Activated CD4-positive, alpha-beta T cell treated with anti-CD3 and anti-CD28 coated beads, Interleukin-2, amount 50 U/mL, for 24 hours (primary cell): ENCODE measurements at places on chromosomes 12 and 14.

DNA sequence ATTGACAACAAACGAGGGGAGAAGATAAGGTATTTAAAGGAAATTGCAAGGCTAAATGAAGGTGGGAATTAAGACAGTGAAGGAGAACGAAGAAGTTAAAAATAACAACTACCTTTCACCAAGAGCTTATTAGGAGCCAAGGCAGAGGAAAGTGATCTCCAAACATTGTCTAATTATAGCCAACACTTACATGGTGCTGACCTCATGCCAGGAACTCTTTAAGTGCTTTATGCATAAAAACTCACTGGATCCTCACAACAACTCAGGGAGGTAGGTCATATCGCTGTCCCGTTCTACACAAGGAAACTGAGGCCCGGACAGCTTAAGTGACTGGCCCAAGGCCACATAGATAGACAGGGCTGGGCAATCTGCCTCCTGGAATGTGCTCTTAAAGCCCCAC, 19.5 kb downstream of the TAMALIN start:
- DNase-seq = no peak

DNA sequence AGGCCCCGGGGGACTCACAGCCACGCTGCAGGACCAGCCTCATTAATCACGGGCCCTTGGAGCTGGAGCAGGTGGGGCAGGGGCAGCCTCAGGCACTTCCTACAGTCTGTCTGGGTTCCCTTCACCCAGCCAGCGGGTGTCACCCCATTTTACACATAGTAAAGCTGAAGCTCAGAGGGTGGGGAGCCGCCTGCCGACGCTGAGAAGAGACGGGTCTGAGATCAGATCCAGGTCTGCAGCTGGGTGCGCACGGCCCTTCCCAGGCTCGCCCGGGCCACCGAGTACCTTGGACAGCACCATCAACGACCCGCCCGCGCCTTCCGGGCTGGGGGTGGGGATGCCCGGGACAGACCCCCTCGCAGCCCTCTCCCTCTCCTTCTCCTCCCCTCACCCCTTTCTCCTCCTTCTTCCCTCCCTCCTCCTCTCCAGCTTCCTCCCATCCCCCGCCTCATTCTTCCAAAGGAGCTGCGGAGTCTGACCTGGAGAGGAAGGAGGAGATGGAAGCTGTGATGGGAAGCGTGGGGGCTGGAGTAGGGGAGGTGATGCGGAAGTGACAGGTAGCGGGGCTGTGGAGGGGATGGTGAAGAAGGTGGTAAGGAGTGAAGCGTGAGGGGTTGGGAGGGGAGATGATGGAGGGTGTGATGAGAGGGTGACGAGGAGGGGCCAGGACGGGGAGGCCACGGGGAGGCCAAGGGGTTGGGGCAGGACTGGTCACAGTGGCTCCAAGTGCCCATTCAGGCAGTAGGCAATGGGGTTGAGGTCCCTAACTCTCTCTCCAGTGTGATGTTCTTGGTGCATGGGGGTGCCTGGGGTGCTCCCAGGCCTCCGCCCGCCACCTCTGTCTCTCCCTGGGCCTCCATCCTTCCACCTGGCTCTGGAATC, 8.8 kb downstream of the DTX1 start:
- no peak for DNase-seq

DNA sequence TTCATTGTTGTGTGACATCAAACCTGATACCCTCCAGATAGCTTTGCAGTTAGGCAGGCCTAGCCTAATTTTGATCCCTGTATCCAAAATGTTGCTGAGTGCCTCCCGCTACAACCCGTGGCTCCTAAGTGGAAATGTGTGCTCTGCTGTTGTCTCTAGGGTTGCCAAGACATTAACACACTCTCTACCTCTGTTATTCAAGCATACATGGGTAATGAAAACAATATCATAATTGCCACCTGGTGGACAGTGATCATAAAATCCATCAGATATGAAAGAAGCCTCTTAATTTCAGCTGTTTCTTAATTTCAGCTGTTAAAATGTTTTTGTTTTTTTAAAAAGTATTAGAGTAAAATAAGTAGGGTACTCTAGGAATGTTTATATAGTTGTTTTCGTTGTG, 93.5 kb downstream of the PLEKHA5 start:
- no peak for DNase-seq

GRCh38 chr14:59303216-59303615, 114.7 kb downstream of the DAAM1 start:
- DNase-seq = no peak

DNA sequence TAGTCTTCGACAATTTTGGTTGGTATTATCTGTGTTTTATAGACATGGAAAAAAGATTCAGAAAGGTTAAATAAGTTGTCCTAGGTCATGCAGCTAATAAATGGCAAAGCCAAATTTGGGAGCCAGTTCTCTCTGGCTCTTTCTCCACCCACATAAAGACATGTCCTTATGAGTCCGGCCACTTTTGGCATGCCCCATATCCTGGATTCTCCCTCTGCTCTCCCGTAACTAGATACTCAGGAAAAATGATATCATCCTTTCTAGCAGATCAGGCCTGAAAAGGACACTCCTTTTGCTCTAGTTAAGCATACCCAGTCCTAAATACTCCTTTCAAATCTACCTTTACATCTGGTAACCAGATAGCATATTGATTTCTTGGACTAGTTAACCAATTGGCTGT, 64.4 kb downstream of the TTLL5 start:
- no peak for DNase-seq

DNA sequence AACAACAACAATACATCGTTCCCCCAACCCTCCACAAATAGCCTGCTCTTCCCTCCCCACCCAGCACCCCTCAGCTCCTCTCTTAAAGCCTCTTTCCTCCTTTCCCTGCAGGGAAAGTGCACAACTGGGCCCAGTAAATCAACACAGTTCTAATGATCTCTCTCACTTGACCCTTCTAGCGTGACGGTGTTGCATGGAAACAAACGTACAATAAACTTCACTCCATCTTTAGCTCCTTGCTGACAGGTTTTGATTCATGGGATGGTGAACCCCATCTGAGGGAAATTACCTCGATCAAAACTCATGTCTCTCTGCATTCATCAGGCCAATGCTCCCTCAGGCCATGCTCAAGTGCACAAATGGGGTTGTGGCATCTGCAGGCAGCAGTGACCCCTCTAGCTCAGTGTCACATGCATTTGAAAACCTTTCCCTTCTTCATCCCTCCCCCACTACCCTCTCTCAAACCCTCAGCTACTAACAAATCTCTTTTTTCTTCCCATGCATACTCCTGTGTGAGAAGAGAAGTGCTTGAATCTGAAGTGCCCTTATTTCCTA, 22.9 kb downstream of the GDF11 start:
- DNase-seq = no peak

DNA sequence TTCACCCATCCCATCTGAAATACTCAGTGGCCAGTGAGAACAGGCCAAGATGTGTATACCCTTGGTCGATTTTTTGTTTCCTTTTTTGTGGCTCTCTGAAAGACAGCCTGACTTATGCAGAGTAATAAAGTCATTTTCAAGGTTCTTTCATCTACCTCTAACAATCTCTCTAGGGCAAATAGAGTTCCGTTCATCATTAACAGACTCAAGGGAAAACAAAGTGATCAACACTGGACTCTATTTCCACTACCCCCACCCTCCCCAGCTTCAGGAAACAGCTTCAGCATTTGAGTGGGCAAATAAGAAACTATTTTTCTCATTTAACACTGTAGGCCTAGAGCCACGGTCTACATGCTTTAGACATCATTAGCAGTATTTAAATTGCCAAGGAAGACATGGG, 15.9 kb downstream of the PRKAB1 start:
- DNase-seq = no peak

DNA sequence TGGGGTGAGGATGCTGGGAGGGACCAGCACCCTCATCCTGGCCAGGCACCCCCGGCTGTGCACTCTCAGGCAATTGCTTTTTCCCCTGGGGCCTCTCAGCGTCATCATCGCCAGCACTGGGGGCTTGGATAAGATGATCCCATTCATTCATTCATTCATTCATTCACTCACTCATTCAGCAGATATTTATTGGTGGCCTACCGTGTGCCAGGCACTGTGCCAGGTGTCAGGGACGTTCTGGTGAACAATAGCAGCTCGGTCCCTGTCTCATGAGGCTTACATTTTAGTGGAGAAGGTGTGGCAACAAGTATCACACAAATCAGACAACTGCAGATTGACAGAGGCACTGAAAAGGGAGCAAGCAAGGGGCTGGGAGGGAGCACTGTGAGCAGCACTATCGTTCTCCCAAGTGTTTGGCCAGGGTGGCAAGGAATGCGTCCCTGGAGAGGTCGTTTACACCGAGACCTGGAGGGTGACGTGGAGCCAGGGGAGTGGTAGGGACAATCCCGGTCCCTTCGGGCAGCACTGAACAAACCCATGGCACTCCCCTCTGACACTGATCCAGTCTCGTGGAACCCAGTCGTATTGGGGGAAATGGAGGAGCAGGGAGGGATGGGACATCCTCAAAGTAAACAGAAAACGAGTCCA, 124.1 kb downstream of the PAPOLA start:
- no peak for DNase-seq

DNA sequence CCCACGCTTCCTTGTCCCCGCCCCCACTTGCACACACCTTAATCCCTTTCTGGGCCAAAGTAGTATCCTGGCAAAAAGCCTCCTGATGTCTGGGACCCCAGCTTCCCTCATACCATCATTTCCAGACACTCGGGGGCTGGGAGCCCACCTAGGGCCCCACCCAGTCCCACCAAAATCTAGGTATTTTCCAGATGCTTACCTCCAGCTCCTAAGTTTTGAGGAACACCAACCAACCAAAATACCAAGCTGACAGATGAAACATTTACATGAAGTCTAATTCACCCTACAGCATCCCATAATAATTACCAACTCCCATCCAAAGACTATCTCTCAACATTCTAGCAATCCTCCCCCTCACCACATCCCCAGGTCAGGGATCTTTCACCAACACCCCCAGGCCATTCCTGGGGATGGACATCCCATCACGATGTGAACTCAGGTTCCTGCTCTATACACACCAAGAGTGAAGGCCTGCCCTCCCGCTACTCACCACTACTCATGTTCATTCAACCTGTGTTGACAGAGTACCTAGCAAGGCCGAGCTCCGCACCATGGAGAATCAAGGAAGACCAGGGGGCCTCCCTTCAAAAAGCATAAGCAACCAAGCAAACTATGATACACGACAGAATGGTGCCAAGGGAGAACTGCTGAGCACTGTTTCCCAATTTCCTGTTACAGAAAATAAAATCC, 1.6 kb upstream of the CHD4 start:
- DNase-seq = no peak

- no peak for DNase-seq
These were observed 82.1 kb downstream of the WSCD2 start for GRCh38 chr12:108211157-108211556.

DNA sequence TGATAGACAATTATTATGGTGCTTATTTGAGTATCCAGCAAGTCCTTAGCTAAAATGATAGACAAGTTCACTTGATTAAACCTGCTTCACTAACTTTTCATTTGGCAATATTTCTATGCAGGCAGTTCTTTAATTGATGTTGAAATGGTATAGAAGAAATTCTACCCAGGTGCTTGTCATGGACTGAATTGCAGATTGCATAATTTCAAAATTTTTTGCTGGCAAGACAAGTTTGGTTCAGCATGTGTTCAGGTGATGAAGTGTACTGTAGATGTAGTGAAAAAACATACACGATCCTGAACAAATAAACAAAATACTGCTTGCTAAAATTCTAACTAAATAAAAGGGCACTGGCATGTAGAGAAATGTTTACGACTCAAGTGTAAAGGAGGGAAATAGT, 189.0 kb downstream of the FOXA1 start:
- DNase-seq = no peak

- DNase-seq = no peak
These were observed 28.5 kb downstream of the TMCC3 start for GRCh38 chr12:94621662-94622359.

GRCh38 chr14:105414456-105415371, 4.9 kb upstream of the MTA1 start:
- peak; percentile 51 for DNase-seq

GRCh38 chr14:36757734-36758601, 96.3 kb downstream of the PAX9 start:
- no peak for DNase-seq

GRCh38 chr12:48201091-48201490, 2.0 kb downstream of the OR10AD1 start:
- DNase-seq = no peak

- DNase-seq = no peak
These were observed 2.8 kb downstream of the CRADD start for GRCh38 chr12:93680006-93680405.

DNA sequence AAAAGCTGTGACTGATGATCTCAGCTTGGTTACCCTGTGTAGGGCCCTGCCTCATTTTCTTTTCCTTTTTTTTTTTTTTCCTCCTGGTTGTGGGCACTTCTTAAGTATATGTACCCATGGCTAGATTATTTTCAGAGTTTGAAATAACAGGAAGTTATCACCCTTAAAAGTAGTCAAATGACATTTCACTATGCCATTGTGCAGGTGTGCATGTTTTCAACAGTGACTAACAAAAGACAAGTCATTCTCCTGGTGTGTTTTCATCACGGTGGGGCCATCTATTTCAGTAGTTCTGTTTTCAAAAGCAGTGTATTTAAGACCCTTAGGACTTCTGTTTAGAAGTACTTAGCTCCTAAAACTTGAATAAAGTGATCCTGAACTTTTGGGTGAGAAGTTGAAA, 15.0 kb downstream of the GABARAPL1 start:
- DNase-seq = no peak

GRCh38 chr14:35284506-35284905, 7.7 kb upstream of the PSMA6 start:
- no peak for DNase-seq

DNA sequence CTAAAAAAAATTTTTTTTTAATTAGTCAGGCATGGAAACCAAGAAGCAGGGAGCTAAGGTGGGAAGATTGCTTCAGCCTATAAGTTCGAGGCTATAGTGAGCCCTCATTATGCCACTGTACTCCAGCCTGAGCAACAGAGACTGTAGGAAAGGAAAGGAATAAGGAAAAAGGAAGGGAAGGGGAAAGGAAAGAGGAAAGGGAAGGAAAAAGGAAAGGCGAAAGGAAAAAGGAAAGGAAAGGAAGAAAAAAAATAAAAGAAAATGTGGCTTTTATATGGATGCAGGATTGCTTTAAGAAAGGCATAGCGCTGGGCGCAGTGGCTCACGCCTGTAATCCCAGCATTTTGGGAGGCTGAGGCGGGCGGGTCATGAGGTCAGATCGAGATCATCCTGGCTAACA, 70.4 kb downstream of the R3HDM2 start:
- DNase-seq = no peak

DNA sequence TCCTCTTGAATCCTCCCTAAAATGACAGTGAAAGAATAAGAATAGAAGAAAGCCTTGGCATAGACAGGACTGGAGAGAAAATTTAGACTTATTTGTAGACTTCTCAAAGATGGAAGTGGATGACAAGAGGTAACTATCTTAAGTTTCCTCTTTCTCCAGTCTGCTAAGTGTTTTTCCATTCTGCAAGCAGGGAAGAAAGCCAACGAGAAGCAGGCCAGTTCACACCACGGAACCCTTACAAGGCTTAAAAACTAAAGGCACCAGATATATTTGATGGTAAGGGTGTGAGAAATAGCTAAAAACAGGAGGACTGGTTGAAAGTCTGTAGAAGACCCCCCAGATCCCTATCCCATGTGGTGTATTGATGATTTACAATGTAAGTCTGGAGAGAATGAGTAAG, 82.9 kb upstream of the GPHB5 start:
- no peak for DNase-seq
